ENCODE measurements at places on chromosomes 6 and 20.
A peak's percentile ranks its signal among the peaks of the same experiment; 100 is the strongest.

DNA sequence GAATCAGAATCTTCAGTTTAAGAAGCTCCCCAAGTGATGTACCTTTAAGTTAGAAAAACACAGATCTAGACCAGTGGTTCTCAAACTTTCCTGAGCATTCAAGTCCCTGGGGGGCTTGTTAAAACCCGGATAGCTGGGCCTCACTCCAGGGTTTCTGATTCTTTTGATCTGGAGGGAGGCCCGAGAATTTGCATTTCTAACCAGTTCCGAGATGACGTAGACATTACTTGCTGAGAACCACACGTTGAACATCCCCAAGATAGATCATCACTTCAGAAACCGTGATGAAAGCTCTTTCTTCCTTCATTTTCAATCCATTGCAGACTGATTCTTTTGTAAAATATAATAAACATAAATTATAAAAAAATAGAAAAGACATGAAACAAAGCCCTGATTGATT is 40.7 kb upstream of the KIF16B start:
- no peak for DNase-seq

- no peak for DNase-seq
Measured at GRCh38 chr6:37570482-37571133, 70.9 kb upstream of the CCDC167 start.

GRCh38 chr6:70413992-70414494 is 735 bp downstream of the FAM135A start:
- peak; percentile 10 for DNase-seq

GRCh38 chr20:35992713-35993335 is 24.4 kb downstream of the CNBD2 start:
- DNase-seq, result peak; percentile 65

DNA sequence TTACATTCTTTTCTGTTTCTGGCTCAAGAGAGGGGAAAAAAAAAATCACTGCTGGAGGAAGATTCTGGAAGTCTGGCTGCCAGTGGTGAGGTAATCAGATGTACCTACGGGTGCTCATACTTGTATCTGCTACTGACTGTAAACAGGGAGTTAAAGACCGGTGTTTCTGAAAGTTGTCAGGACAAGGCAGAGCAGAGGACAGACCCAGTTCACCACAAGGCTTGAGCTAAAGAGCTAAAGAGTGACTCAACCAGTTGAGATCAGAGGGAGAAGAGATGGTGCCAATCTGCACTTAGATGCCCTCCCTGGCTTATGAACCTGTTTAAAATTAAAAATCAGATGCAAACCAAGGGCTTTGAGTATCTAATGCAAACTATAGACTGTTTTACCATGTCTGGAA is 55.4 kb downstream of the CEP162 start:
- DNase-seq, result no peak

DNA sequence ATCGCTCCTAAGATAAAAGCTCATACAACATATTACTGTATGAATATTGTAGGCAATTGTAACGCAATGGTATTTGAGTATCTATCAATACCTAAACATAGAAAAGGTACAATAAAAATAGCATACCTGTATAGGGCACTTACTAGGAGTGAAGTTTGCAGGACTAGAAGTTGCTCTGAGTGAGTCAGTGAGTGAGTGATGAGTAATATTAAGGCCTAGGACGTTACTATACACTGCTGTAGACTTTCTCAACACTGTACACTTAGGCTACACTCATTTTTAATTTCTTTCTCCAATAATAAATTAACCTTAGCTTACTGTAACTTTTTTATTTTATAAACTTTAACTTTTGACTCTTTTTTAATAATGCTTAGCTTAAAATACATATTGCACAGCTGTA is 546.9 kb downstream of the HACE1 start:
- DNase-seq, result no peak

DNA sequence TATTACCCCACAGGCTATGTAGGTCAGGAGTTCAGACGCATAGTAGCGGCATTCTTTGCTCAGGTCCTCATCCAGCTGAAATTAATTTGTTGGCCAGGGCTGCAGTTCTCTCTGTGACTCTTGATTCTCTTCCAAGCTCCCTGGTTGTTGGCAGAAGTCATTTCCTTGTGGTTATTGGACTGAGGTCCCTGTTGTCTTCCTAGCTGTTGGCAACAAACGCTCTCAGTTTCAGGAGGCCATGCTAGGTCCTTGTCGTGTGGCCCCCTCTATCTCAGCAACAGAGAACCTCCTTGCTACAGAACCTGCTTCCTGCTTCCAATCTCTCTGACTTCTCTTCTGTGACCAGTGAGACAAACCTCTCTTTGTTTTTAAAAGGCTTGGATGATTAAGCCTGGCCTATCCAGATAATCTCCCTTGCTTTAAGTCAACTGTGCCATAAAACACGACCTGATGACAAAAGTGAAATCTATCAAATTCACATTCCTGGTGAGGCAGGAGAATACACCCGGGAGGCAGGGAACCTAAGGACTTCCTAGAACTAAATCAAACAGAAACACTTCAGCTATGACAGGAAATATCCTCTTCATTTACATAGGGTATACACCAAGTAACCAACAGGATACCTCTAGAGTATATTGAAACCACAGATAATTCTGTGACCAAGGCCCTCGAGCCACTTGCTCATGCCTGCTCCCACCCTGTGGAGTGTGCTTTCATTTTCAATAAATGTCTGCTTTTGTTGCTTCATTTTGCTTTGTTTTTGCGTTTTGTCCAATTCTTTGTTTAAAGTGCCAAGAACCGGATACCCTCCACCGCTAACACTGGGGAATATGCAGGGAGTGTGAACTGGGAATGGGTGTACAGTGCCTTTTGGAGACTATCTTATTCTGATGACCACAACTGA is 196.0 kb downstream of the BTBD3 start:
- peak; percentile 95 for DNase-seq

GRCh38 chr20:8722277-8722928 is 346.5 kb upstream of the PLCB4 start:
- DNase-seq, result peak; percentile 70

GRCh38 chr6:334536-335510 is 42.5 kb downstream of the DUSP22 start:
- no peak for DNase-seq

GRCh38 chr6:3731700-3732099 is 19.8 kb downstream of the PXDC1 start:
- DNase-seq, result no peak

GRCh38 chr20:48395816-48396546 is 431.8 kb downstream of the PREX1 start:
- DNase-seq, result no peak

- no peak for DNase-seq
Measured at GRCh38 chr6:53830366-53830765, 35.6 kb downstream of the LRRC1 start.

DNA sequence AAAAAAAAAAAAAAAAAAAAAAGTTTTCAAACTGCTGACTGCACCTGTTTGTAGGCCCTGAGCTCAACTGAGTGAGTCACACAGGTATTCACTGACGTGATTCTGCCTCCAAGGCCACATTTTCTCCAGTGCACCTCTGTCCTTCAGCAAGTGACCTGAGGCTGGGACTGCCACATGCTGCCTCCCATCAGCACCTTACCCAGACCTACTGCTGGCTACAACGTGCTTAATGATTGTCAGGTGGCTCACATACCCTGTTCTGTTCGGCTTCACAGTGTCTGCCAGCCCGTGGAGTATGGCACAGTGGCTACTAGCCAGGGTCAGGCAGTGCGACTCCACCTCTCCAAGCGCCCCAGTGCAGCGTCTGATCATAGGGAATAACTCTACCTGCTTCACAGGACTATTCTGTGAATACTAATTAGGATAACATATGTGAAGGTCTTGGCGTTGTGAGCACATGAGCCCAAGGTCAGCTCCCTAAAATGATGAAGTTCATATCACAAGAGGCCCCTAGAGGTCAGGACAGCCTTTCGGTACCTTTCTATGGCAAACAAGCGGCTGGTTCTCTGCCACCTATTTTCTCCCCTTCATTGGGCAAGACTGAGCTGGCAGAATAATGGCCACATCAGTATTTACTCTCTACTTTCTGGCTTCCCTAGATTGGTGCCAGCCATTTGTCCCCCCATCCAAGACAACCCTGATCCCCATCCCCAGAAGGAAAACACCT is 28.1 kb downstream of the RIPOR3 start:
- no peak for DNase-seq

GRCh38 chr6:155155787-155156447 is 107.9 kb upstream of the CLDN20 start:
- DNase-seq, result no peak

- DNase-seq, result no peak
Measured at GRCh38 chr6:116382587-116382986, 11.8 kb downstream of the DSE start.

GRCh38 chr6:44000164-44000842 is 126.9 kb downstream of the MRPL14 start:
- peak; percentile 29 for DNase-seq

DNA sequence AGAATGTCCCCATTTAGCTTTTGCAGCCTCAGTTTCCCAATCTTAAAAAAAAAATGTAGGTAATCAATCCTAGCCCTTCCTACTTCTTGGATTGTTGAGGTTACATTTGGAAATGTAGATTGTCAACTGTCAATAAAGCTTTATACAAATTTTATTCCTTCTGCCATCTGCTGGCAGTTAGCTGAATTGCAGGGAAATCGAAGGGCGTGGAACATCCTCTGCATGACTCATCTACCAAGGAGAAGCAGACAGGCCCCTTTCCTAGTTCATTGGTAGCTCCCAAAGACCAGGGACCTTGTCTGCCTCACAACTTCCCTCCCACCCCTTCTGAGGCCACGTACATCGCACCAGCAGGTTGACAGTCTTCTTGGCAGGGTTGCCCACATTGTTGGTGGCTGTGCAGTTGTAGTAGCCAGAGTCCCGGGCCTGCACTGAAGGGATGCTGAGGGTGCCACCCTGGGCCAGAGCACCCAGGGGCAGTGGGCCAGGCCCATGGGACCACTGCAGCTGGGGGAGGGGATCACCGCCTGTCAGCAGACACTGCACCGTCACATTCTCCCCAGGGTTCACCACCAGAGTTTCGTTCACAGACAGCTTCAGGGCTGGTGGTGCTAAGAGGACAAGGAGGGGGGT is 43.6 kb downstream of the MDGA1 start:
- DNase-seq, result peak; percentile 31

- DNase-seq, result no peak
Measured at GRCh38 chr20:24059174-24059573, 70.6 kb upstream of the GGTLC1 start.

DNA sequence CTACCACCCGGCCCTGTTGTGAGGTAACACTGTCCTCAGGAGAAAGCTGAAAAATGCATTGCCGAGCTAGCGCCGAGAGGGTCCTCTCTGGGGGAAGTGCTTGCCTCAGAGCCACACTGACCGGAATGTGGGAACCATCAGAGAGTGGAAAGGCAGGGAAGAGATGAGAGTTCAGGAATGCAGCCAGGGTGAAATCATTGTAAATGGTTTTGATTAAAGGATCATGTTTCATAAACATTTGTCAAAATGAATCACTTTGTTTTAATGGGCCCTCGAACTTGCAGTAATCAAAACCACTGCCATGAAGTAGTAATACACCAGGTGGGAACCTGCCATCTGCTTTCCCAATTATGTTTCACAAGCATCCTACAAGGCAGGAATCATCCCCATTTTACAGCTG is 16.9 kb upstream of the IL17F start:
- peak; percentile 87 for DNase-seq

GRCh38 chr20:38875175-38875993 is 50.8 kb upstream of the FAM83D start:
- DNase-seq, result no peak

DNA sequence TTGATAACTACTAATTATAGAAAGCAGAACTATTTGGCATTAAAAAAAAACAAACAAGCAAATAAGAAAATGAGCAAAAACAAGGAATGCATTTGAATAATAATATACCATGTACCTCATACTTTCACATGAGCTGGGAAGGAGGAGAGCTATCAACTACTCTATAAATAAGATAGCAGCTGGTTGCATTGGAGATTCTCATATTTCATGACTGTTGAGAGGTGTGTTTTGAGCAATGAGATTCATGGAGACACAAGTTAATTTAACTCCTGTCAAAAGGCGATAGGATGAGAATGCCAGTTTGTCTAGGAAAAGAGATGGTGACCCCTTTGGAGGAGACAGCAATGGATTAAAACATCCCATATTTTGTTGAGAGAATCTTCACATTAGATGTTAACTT is 348.8 kb upstream of the SPTLC3 start:
- DNase-seq, result no peak

GRCh38 chr20:16020971-16021370 is 552.3 kb downstream of the KIF16B start:
- peak; percentile 50 for DNase-seq

DNA sequence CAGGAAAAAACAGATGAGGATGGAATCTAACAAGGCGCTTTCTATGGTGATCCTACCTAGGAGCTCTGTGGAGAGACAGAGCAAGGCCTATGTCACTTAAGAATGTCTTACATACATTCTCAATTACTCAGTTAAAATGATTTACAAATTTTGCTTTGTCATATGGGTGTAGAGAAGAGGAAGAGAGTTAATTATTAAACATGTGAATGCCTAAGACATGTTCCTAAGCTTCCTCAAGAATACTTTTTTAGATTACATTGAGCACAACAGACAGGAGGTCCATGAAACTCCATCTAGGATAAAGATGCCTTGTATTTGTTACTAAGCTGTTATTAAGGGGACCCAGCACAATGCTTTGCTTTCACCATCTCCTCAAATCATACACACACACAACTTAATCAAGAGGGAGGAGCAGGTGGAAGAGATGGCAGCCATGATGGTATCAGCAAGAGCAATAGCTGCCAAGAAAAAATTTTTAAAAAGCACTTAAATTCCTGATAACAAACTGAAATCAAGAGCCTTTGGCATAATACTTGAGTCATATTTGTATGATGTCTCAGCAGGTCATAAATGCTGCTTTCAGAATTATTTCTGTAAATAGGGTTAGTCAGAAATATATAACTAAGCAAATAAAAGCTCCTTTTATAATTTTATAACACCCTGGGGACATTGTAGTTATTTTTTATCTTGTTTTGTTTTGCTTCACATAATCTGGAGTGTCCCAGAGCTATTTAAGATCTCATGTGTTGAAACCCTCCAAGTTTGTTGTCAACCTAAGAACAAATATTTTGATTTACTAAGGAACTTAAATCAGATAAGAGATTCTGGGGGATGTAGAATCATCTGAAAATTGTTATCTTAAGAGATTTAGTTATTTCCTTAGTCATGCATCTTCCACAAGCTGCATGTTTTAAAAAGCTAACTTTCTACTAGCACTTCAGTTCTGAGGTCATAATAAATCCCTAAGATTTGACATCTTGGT is 70.0 kb upstream of the CD2AP start:
- no peak for DNase-seq

- DNase-seq, result no peak
Measured at GRCh38 chr6:45500924-45501816, 123.4 kb upstream of the SUPT3H start.

- peak; percentile 12 for DNase-seq
Measured at GRCh38 chr20:25508083-25508770, 77.1 kb downstream of the NINL start.

- peak; percentile 80 for DNase-seq
Measured at GRCh38 chr6:151067684-151068596, 171.8 kb upstream of the AKAP12 start.

Data from fibroblast of upper back skin (primary cell).